ENCODE measurements at places on chromosomes 1 and 21. TPM values are rescaled to one million over a fixed set of nuclear protein-coding genes. Genes with fewer than 3 reads are reported as not detected.

DNA sequence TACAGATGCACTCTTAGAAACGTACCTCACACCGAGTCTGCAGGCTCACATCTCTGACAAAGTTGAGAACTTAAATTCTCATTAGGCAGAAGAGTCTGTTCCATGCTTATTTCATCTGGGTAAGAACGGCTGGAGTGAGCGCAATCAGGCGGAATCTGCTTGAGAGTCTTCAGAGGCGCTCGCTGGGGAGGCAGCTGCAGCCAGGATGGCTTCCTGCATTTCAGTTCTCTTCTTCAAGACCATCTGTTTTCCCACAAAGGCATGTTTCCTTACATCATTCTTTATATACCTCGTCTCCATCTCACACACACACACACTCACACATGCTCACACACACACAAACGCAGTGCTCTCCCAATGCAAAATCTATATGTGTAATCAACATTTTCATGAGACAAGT lies 497.1 kb downstream of the AJAP1 start:
- H3K27me3 ChIP-seq, result peaks cover 5% of the 10 kb centered on the region
- no peaks in the 10 kb centered on the region for H3K4me1 ChIP-seq
- H3K36me3 ChIP-seq, result no peaks in the 10 kb centered on the region
- H3K27ac ChIP-seq, result no peak overlapping the region
- no peak for DNase-seq

DNA sequence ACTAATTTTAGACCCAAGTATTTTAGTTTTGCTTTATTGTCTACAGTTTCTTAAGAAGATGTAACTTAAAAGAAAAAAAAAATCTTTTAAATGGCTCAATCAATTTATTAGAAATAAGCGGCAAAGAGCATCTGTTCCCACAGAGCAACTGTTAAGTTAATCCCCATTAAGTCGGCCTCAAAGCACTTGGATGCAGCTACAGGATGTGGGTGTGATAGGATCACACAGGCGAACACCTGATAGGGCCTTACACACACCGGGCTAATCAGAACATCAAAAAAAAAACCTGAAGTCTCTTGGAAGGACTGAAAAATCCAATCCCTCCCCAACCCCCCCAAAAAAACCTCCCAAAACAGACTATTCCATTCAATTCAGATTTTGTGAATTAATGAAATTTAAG lies 23.0 kb downstream of the APP start:
- no peak overlapping the region for H3K27ac ChIP-seq
- no peak for DNase-seq
- H3K27me3 ChIP-seq, result no peaks in the 10 kb centered on the region
- no peaks in the 10 kb centered on the region for H3K36me3 ChIP-seq

DNA sequence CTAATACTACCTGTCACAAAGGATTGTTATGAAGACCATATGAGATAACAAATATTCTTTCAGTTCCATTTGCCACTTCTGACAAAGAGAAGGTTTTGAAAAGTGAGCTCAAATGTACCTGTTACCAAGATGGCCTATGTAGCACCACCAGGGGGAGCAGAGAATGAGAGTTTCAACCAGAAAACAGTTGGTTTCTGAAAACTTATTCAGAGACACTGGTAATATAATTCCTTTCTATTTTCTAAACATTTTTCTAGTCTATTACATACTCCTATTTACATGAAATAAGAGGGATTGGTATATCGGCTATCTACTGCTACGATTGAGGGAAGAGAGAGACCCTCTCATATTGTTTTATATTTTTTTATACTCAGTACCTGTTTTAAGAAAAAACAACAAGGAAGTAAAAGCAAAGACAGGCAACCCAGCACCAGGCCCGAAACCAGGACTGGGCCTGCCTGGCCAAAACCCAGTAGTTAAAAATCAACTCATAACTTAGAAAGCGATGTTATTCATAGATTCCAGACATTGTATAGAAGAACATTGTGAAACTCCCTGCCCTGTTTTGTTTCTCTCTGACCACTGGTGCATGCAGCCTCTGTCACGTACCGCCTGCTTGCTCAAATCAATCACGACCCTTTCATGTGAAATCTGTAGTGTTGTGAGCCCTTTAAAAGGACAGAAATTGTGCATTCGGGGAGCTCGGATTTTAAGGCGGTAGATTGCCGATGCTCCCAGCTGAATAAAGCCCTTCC lies 48.3 kb downstream of the IL23R start:
- no peaks in the 10 kb centered on the region for H3K27me3 ChIP-seq
- DNase-seq, result no peak
- no peaks in the 10 kb centered on the region for H3K36me3 ChIP-seq
- H3K4me1 ChIP-seq, result no peaks in the 10 kb centered on the region
- no peak overlapping the region for H3K4me3 ChIP-seq

GRCh38 chr1:6785318-6785727 lies at the start of gene CAMTA1:
Gene CAMTA1, plus strand, starts transcription at chr1:6785454. Its CDS starts 77 bp downstream, at chr1:6785531.
- no peaks in the 10 kb centered on the region for H3K27me3 ChIP-seq
- peak within 1 kb of the TSS; percentile 86 for H3K4me3 ChIP-seq
- H3K27ac ChIP-seq, result peak within 1 kb of the TSS; percentile 99
- H3K4me1 ChIP-seq, result peaks cover 43% of the 10 kb centered on the region
- H3K36me3 ChIP-seq, result no peaks in the 10 kb centered on the region
- DNase-seq, result no peak

- no peak for DNase-seq
- peaks cover 14% of the 10 kb centered on the region for H3K27me3 ChIP-seq
- H3K36me3 ChIP-seq, result no peaks in the 10 kb centered on the region
- H3K27ac ChIP-seq, result no peak overlapping the region
- no peak overlapping the region for H3K4me3 ChIP-seq
Observed at GRCh38 chr1:180916771-180917170, 4.1 kb downstream of the KIAA1614 start.

GRCh38 chr1:55064071-55064581 lies 24.8 kb downstream of the PCSK9 start:
- H3K27ac ChIP-seq, result no peak overlapping the region
- no peak overlapping the region for H3K4me3 ChIP-seq
- H3K36me3 ChIP-seq, result peaks cover 3% of the 10 kb centered on the region
- H3K4me1 ChIP-seq, result no peaks in the 10 kb centered on the region
- H3K27me3 ChIP-seq, result no peaks in the 10 kb centered on the region
- no peak for DNase-seq

- H3K27me3 ChIP-seq, result no peaks in the 10 kb centered on the region
- DNase-seq, result no peak
- H3K4me1 ChIP-seq, result no peaks in the 10 kb centered on the region
- H3K4me3 ChIP-seq, result no peak overlapping the region
- no peak overlapping the region for H3K27ac ChIP-seq
- H3K36me3 ChIP-seq, result no peaks in the 10 kb centered on the region
Observed at GRCh38 chr1:25197235-25197975, 34.9 kb downstream of the SYF2 start.

GRCh38 chr1:183270541-183271141 lies 84.6 kb downstream of the LAMC2 start:
- H3K4me1 ChIP-seq, result no peaks in the 10 kb centered on the region
- no peaks in the 10 kb centered on the region for H3K27me3 ChIP-seq
- H3K27ac ChIP-seq, result no peak overlapping the region
- H3K36me3 ChIP-seq, result no peaks in the 10 kb centered on the region

- H3K36me3 ChIP-seq, result no peaks in the 10 kb centered on the region
- no peaks in the 10 kb centered on the region for H3K27me3 ChIP-seq
- DNase-seq, result no peak
- no peak overlapping the region for H3K4me3 ChIP-seq
- no peaks in the 10 kb centered on the region for H3K4me1 ChIP-seq
Observed at GRCh38 chr1:209513226-209513625, 70.3 kb upstream of the CAMK1G start.

- DNase-seq, result no peak
- H3K36me3 ChIP-seq, result no peaks in the 10 kb centered on the region
- no peaks in the 10 kb centered on the region for H3K27me3 ChIP-seq
- H3K4me1 ChIP-seq, result no peaks in the 10 kb centered on the region
Observed at GRCh38 chr1:157247005-157247763, 109.0 kb upstream of the ETV3 start.

DNA sequence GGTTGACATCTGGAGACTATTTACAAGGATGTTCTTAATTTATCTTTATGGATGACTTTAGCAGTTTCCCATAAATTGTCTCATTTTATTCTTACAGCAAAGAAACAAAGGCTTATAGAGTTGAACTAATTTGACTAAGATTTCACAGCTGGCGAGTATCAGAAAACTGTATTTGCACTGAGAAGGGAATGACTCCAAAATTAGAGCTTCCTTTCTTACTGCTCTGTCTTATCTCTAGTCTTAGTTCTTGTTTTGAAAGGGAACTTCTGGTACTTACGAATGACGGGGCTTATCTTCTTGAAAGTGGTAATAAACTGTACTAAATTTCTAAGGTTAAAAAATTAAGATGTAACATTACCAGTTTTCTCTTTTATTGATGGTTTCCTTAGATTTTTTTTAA lies 13.6 kb downstream of the CNST start:
- DNase-seq, result no peak
- H3K4me3 ChIP-seq, result no peak overlapping the region
- H3K4me1 ChIP-seq, result peaks cover 37% of the 10 kb centered on the region
- no peaks in the 10 kb centered on the region for H3K36me3 ChIP-seq
- H3K27me3 ChIP-seq, result no peaks in the 10 kb centered on the region

DNA sequence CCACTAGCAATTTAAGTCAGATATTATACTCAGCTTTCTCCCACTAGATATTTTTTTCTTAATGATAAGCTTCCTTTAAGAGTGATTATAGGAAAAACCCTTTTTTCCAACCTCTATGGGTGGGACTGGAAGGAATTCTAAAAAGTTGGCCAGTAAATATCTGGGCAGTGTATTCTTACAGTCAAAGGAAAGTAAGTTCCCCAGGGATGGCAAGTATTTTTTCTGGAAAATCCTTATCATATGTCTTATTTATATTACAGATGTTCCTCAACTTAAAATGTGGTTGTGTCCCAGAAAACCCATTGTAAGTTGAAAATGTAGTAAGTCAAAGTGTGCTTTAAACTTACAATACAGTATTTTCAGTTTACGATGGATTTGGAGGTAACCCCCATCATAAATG lies 29.2 kb downstream of the CMPK1 start:
- H3K4me1 ChIP-seq, result no peaks in the 10 kb centered on the region
- no peak overlapping the region for H3K27ac ChIP-seq
- no peak for DNase-seq
- H3K4me3 ChIP-seq, result no peak overlapping the region
- no peaks in the 10 kb centered on the region for H3K27me3 ChIP-seq
- no peaks in the 10 kb centered on the region for H3K36me3 ChIP-seq

The CLDN8 gene
- total RNA-seq, result 0.39 TPM

The SV2A gene
- total RNA-seq, result 3.3 TPM

The C2CD4D gene
- 0.55 TPM for total RNA-seq

The PADI2 gene
- 35.4 TPM for total RNA-seq

The MATN1 gene
- not detected for total RNA-seq

The COL8A2 gene
- 8.4 TPM for total RNA-seq

The CNIH3 gene
- total RNA-seq, result 2.5 TPM

Measured in left lung (tissue), 14 donors.